Brain microvascular endothelial cell (primary cell): ENCODE measurements at places on chromosomes 3 and 15.
A peak's percentile ranks its signal among the peaks of the same experiment; 100 is the strongest.

DNA sequence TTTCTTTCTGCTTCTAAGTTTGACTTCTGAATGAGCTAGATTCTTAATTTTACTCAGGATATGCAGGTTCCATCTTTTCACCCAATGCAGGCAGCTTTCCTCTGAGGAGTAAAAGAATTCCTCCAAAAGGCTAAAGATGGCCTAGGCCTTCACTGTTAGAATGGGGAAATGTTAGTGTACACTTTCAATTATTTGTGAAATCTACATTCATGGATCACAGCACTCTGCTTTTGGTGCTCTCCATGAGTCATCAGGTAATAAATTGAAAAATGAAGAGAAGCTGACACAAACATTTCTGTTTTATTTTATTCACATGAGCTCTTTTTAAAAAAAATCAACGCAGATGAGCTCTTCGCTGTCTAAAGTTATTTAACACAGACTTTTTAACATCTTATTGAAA is 502.5 kb upstream of the GOLIM4 start:
- no peak for DNase-seq

- DNase-seq, result peak; percentile 17
Observed at GRCh38 chr15:89299896-89300295, 34.7 kb downstream of the POLG start.

- DNase-seq, result no peak
Observed at GRCh38 chr15:32757426-32757825, 39.6 kb downstream of the GREM1 start.

- no peak for DNase-seq
Observed at GRCh38 chr3:184457329-184457728, 77.5 kb downstream of the CHRD start.

DNA sequence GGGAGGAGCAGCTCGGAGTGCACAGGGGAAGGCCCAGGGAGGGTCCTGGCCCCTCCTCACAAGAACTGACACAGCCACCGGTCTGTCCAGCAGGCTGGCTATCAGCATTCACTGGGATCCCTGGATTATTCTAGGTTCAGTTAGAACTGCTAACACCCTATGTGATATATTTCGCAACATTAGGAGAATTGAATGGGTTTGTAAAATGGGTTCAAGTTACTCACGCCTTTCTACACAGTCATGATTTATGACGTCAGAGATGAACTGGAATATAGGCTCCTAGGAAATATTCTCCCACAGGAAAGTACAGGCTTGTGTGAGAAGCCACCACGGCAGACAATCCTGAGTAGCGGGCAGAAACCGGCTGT is 969 bp upstream of the BSN start:
- DNase-seq, result no peak

DNA sequence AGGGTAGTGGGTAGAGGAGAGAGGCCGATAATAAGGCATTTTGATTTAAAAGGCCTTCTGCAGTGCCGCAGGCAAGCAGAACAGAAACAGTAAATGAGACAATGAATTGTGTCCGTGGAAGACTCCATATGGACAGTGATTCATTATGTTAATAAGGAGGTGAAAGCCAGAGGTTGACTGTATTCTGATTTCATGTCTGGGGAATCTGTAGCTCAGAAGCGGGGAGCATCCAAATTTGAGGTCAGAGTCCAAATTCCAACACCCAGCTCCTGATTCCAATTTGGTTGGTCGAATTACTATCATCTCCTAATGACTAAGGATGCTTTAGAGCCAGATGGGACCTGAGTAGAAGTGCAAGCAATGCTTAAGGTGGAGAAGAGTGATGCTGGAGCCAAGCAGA is 1.0 kb upstream of the TBC1D21 start:
- DNase-seq, result peak; percentile 8

DNA sequence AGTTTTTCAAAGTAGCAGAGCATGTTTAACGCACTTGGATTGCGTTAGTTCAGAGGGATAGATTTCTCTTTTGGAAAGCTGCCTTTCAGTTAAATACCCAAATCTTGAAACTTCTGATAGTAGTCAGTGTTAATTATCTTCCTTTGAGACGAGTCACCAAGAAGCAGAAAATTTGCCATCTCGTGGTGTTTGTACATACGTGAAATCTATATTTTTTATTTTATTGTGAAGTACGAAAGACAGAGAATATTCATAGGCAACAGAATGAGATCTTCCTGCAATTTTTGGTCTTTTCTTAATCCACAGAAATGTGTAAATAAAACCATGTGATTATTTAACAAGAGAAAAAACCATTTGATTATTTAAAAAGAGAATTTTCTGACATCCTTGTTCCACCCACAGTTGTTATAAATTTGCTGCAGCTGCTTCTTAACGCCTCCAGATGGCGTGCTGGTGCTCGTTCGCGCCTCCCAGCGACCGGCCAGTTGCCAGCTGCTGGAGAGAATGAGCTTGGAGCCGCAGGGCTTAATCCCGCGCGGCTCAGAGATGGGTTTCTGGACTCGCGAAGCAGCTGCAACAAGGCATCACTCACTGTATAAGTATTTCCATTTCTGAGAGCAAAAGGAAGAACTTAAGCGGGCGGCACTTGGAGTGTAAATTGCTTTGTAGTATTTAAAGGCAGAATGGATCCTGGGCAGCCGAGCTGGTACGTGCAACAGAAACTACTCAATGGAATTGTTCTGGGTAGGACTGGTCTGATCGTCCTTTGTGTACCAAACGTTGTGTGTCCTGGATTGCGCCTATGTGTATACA is 10.5 kb upstream of the SLITRK3 start:
- peak; percentile 74 for DNase-seq

DNA sequence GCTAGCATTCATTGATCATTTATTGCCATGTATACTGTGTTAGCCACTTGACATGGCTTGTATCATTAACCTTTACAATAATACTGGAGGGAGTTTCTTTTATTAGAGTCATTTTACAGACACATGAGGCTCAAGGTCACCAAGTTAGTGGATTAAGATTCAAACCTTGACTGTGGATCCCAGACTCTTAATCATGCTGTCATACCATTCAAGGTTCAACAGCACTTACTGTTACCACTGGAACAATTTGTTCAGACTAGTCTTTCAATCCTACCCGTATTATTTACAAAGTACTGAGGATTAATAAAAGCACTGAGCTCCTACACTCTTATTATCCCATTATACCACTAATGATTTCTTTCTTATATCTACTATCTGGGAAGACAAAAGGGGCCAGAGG is 1.2 kb downstream of the COX17 start:
- DNase-seq, result no peak

DNA sequence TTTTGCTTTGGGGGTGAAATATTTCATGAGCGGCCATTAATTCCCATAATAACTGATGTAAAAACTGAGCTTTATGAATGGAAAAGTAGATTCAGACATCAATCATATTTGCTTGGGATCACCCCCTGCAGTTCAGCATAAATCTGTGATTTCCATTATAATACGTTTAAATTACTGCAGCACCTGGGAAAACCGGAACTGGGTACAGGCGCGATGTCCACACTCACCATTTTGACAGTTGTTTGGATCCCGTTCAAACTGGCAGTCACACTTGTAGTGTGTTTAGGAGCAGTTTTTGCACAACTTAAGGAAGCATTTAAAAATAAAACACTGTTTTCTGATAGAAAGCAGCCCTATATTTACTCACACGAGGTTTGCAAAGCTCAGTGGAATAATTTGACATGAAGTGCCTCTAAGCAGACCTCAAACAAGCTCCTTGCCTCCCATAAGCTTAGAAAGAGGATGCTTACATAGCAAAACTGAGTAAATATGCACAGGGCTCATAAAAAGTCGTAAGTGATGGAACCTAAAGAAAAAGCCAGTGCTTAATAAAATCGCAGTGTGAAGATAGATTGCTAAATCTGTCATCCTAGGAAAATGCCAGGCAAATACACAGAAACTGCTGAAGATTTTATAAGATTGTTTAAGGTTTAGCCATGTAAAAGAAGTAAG is 377.6 kb downstream of the PTPRG start:
- no peak for DNase-seq

GRCh38 chr3:146421819-146422759 is 47.3 kb downstream of the PLSCR2 start:
- peak; percentile 91 for DNase-seq

DNA sequence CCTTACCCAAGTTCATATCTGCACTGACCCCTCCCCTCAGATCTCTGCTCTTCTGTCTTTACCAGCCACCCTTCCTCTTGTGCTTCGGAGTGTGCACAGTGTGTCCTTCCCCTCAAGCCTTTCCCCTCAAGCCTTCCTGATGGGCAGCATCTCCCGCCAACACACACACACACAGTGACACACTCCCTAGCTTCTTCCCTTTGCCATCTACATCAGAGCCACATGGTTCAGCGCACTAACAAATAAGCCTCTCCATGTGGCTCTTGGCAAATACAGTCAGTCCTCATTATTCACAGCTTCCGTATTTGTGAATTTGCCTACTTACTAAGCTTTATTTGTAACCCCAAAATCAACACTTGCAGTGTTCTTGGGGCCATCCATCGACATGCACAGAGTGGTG is 37.5 kb downstream of the SH3BP5 start:
- DNase-seq, result no peak

GRCh38 chr15:57916695-57917094 is 148.8 kb downstream of the ALDH1A2 start:
- no peak for DNase-seq

DNA sequence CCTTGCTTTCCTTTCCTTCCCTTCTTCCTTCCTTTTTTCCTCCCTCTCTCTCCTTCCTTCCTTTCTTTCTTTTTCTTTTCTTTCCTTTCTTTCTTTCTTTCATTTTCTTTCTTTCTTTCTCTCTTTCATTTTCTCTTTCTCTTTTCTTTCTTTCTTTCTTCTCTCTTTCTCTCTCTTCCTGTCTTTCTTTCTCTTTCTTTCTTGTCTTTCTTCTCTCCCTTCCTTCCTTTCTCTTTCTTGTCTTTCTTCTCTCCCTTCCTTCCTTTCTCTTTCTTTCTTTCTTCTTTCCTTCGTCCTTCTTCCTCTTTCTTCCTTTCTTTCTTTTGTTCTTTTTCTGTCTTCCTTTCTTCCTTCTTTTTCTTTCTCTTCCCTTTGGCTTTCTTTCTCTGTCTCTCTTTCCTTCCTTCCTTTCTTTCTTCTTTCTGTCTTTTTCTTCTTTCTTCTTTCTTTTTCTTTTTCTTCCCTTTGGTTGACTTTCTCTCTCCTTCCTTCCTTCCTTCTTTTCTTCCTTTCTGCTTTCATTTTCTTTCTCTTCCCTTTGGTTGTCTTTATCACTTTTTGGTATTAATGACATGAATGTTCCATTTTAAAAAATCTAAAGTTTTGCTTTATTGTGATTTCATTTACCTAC is 496.4 kb upstream of the CBLB start:
- DNase-seq, result no peak

DNA sequence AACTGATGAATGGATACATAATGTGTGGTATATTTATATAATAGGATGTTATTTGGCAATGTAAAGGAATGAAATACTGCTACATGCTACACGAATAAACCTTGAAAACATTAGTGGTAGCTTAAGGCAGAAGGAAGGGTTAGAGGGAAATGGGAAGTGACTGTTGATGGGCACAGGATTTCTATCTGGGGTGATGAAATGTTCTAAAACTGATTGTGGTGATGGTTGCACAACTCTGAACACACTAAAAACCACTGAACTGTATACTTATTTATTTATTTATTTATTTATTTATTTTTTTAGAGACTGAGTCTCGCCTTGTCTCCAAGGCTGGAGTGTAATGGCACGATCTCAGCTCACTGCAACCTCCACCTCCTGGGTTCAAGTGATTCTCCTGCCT is 24.8 kb upstream of the SHISA5 start:
- no peak for DNase-seq

DNA sequence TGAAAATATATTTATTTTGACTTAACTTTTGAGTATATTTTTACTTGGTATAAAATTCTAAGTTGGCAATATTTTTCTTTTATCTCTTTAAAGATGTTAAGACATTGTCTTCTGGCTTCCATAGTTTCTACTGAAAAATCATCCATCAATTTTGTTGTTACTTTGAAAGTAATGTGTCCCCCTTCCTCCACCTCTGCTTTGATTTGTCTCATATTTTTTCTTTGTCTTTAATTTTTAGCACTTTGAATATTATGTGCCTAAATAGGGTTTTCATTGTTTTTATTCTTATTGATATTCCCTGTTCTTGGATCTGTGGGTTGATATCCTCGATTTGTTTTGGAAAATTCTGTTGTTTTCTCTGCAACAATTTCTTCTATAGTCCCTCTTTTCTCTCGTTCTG is 157.4 kb downstream of the CD47 start:
- DNase-seq, result no peak

DNA sequence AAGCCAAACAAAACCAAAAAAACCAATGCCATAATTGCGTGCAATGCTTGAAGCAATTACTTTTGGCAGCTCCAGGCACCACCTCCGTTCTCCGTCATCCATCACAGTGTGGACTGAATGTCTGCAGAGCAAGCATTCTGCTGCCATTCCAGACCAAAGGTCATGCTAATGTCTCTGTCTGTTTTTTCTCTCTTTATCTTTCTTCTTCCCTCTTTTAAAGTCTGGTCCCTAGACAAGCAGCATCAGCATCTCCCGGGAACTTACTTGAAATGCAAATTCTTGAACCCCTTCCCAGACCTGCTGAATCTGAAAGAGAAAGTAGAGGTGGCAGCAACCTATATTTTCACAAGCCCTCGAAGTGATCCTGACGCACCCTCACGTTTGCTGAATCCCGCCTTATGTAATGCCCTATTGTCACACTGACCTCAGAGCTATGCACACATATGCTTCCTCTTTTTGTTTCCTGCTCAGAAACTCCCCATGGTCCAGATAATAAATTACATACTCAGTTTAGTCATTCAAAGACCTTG is 297.3 kb upstream of the PROK2 start:
- no peak for DNase-seq

DNA sequence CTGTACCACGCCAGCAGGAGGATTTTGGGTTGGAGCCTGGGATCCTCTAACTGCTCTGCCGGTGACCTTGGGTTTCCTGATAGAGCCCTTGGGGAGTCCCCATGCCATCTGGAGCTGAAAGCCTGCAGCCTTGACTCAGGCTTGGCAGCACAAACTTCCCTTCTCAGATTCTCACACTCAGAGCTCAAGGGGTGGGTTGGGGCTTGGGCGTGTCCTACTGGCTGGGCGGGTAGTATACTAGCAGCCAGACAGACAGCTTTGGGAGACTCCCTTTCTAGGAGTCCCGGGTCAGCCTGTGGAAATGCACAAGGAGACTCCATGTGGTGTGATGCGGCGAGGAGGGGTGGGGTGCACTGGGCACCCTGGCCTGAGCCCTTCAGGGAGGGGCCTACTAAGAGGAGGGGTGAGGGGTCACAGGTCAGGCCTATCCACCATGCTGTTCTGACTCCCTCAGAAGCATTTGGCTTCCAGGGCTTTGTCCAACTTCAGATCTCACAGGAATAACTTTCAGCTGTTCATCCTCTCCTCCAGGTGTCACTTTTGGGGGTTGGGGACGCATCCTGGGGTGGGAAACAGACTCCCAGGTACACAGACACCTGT is 21.6 kb upstream of the PLXNA1 start:
- DNase-seq, result peak; percentile 20

DNA sequence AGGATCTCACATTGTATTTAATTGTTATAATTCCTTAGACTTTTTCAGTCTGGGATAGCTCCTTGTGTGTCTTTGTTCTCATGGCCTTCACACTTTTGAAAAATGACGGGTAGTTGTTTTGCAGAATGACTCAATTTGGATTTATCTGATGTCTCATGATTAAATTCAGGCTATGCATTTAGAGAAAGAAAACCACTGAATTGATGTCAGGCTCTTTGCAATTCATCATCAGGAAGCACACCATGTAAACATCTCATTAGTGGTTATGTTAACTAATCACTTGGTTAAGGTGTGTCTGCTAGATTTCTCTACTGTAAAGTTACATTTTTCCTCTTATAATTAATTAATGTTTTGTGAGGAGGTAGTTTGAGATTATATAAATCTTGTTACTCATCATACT is 8.0 kb upstream of the SLC22A13 start:
- DNase-seq, result no peak
